Activated CD8-positive, alpha-beta memory T cell treated with anti-CD3 and anti-CD28 coated beads, Interleukin-2, amount 50 U/mL, for 4 hours (primary cell): ENCODE measurements at places on chromosomes 2 and 18.

GRCh38 chr2:130808482-130809268 lies 28.0 kb upstream of the ARHGEF4 start:
- no peak for DNase-seq

DNA sequence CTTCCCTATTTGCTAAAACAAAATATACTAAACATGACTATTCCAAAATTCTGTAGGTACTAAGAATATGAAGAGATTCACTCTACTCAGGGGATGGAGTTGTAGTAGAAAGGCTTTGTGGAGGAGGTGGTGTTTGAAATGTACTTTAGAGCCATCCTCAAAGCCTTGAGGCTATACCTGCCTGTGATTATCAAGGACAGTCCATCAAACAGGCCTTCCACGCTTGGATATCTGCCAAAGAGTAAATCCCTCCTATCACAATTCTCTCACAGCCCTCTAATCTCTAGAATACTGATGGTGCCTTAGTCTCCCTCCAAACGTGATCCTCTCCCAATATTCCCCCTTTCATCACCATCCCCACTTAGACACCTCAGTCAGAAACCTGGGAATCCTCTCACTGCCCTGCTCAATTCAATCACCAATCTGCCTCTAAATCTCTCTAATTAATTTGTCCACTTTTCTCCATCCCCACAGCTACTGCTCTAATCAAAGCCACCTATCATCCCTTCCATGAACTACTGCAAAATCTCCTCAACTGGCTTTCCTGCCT lies 13.1 kb downstream of the SOS1 start:
- DNase-seq, result no peak

- DNase-seq, result no peak
Observed at GRCh38 chr2:224572338-224572737, 12.8 kb downstream of the CUL3 start.

DNA sequence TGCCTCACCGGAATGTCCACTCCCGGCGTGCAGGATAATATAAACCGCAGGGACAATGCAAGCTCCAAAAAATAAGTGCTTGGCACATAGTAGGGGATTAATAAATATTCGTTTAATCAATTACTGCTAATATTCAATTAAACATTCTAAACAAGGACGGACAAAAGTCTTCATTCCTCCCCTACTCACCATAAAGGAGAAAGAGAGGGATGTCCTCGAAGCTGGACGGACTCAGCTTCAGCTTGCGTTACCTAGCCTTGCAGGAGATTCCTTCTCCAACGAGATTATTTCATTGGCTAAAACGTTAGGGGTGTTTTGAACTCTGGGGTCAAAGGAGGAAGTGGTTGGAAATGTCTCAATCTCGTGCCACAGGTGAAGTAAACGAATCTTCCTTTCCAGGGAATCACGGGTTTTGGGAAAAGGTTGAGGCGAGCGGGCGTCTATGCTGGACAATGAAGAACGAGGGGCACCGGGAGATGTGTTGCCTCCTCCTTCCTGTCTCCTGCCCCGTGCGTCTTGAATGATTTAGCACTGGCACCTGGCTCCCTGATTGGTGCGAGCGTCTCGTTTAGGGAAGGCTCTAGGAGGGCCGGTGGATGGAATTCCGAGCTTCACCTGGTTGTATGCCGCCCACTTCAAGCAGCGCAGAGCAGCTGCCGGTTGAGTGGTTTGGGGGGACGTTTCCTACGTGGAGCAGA lies 2.0 kb upstream of the GAD1 start:
- no peak for DNase-seq

DNA sequence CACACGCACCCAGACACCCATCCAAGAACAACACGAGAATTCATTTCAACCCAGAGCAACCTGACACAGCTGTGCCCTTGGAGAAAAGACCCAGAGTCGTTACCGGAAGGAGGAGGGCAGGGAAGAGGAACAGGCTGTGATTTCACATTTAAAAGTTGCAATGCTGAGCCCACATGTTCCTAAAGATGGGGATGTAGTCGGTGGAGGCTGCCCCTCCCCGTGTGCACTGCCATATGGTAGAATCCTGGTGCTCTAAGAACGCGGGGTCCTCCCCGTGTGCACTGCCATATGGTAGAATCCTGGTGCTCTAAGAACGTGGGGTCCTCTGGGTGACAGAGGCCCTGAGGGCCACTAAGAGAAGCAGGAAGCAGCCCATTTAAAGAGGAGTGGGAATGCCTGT lies 10.9 kb downstream of the MTERF4 start:
- no peak for DNase-seq

- no peak for DNase-seq
Observed at GRCh38 chr18:69954719-69955480, 7.2 kb upstream of the CD226 start.

DNA sequence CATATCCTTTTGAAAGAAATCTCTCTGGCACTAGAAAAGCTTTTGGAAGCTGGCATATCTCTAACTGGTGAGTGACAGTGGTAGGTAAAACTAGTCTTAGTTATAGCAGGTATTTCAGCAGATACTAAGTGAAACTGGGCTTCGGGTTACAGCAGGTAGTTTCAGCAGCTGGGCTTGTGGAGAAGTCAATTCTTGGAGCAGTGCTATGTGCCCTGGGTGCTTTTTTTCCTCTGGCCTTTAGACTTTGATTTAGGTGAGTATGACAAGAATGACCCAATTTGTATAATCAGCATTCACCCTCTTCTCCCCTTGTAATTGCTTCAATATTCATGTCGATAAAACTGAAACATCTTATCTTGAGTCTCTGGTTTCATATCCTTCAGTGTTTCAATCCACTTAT lies 123.1 kb downstream of the KYNU start:
- DNase-seq, result no peak

DNA sequence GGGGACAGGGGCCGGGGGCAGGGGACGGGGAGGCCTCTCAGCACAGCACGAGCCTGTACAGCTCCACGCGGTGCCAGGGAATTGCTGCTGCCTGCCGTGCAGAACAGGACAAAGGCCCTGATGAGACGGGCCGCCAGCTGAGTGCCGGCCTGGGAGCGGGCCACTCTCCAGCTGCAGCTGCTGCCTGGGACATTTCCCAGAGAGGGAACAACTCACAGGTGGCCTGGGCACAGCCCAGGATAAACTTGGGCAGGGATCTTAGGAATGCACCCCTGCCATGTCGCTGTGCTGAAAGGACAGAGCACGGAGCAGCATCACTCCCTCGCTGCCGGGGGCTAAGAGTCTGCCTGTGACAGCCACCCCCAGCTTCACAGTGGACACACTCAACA lies 38.8 kb downstream of the CENPO start:
- no peak for DNase-seq

DNA sequence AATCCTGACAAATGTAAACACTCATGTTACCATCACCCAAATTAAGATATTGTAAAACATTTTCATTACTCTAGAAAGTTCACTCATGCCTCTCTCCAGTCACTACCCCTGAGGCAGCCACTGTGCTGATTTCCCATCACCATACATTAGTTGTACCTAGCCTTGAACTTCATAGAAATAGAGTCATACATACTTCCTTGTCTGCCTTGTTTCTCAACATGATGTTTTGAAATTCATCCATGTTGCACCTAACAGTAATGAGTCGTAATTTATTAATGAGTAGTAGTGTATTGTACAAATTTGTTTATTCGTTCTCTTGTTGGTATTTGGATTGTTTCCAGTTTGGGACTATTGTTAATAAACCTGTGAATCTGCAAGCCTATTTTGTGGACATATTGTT lies 49.0 kb upstream of the TWSG1 start:
- no peak for DNase-seq

DNA sequence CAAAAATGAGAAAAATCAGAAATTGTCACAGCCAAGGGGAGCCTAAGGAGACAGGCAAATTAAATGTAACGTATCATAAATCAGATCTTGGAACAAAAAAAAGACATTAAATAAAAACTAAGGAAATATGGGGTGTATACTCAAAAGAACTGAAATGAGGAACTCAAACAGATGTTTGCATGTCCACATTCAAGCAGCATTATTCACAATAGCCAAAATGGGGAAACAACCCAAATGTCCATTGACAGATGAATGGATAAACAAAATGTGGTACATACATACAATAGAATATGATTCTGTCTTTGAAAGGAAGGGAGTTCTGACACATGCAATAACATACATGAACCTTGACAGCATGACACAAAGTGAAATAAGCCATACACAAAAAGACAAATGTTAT lies 155.8 kb upstream of the KLF7 start:
- DNase-seq, result no peak

DNA sequence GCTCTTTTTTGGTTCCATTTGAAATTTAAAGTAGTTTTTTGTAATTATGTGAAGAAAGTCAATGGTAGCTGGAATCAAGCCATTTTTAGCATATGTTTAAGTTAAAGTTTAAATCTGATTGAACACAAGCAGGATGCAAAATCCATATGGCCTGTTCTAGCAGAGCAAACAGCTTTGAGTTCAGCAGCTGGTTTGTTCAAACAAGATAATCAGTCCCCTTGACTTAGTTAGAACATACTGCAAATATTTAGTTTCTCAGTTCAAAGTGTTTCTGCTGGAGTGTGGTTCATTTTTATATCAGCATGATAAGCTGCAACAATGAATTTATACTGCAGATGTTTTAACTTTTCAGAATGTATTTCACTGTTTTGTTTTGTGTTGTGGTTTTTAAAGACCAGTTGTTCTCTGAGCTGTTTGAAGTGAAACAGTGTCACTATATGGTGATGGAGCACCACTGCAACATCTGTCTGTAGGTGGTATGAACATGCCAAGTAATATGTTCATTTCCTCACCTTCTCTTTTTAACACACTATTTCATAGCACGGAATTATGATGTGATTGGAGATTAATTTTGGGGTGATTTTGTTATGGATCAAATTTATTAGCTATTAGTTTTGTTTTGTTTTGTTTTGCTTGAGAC lies 125.3 kb downstream of the COL4A4 start:
- DNase-seq, result no peak

GRCh38 chr2:88022669-88022921 lies 6.2 kb upstream of the RNU2-63P start:
- no peak for DNase-seq

DNA sequence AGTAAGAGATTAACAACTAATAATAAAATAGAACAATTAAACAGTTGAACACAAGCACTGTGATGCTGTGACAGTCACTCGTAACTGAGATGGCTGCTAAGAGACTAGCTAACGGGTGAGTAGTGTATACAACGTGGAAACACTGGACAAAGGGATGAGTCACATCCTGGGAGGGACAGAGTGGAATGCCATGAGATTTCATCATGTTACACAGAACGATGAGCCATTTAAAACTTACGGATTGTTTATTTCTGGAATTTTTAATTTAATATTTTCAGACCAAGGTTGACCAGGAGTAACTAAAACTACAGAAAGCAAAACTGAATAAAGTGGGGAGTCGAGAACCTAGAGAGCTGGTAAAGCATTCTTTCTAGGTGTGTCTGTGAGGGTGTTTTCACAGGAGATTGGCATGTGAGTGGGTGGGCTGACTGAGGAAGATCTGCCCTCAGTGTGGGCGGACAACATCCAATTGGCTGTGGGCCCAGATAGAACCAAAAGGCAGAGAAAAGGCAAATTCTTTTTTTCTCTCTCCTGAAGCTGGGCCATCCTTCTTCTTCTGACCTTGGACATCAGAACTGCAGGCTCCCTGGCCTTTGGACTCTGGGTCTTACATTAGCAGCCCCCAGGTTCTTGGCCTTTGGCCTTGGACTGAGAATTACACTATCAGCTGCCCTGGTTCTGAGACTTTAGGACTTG lies 14.6 kb downstream of the TMSB10 start:
- DNase-seq, result peak; percentile 50

DNA sequence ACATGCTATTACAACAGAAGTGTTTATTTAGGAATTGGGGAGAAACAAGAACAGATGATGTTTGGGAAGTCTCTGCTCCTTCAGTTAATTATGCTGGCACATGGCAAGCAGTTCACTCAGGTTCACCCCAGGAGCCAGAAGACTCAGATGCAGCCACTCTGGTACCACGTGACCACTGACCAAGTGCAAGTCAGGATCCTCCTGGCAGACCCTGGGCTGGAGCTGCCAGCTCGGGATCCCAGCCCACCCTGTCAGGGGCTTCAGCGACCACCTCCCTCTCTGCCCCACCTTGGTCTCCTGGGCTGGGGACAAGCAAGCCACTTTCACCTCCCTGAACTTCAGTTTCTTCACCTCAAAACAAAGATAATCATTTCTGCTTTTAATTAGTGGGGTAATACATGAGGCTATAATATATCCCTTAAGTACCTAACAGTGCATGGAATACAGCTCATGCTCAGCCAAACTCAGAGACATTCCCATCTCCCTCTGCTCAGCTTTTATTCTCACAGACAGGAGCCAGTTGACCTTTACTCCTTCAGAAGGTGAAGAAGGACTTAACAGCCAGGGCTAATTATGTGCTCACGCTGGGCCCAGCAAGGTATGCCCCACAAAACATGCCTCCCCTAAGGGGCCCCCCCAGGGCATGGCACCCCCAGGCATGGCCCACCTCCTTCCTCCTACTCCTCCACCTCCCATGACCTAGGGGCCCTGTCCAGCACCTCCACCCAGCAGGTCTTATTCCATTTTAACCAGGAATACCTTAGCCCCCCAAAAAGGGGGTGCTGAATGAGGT lies 11.8 kb downstream of the CRACDL start:
- no peak for DNase-seq

DNA sequence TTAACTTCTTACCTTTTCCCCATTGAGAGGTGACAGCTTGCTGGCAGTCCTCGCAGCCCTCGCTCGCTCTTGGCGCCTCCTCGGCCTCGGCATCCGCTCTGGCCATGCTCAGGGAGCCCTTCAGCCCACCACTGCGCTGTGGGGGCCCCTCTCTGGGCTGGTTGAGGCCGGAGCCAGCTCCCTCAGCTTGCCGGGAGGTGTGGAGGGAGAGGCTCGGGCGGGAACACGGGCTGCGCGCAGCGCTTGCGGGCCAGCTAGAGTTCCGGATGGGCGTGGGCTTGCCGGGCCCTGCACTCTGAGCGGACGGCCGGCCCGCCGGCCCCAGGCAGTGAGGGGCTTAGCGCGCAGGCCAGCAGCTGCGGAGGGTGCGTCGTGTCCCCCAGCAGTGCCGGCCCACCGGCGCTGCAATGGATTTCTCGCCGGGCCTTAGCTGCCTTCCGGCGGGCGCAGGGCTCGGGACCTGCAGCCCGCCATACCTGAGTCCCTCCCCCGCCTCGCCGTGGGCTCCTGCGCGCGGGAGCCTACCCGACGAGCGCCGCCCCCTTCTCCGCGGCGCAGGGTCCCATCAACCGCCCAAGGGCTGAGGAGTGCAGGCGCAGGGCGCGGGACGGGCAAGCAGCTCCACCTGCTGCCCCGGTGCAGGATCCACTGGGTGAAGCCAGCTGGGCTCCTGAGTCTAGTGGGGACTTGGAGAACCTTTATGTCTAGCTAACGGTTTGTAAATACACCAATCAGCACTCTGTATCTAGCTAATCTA lies 335.0 kb downstream of the CBLN2 start:
- no peak for DNase-seq

DNA sequence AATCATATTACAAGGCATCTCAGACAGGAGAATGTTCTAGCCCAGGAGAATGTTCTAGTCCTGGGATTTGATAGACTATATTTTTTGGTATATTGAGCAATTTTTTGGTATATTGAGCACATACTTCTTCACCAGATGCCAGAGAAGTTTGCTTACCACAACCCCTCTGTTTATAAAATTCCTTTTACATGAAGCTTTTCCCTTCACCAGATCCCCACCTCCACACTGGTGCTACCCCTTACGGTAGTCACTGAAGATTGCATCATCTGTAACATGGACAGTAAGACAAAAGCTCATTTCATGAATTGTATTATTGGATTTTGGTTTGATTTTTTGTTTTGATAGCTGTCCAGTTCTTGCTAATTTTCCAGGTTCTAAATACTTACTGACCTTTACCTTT lies 7.2 kb upstream of the HNMT start:
- no peak for DNase-seq
